ENCODE measurements at places on chromosomes 6 and 20. TPM values are rescaled to one million over a fixed set of nuclear protein-coding genes. Genes with fewer than 3 reads are reported as not detected.
A peak's percentile ranks its signal among the peaks of the same experiment; 100 is the strongest.

DNA sequence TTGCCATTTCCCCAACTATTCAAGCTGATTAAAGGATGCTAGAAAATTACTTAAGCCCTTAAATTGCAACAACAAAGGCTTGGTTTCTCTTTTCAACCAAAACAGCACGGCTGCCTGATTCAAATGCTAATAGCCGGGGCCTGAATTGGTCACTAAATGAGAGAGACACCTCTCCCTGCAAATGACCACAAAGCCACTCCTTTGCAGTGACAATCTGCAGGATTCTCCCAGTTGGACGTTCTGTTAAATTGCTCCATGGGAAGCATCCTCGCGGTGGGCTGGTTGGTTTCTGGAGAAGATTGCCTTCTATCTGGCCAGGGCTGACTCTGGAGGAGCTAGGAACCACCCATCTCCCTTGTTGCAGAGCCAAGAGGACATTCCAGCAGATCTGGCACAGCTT lies 29.7 kb upstream of the TBXT start:
- no peak for DNase-seq

DNA sequence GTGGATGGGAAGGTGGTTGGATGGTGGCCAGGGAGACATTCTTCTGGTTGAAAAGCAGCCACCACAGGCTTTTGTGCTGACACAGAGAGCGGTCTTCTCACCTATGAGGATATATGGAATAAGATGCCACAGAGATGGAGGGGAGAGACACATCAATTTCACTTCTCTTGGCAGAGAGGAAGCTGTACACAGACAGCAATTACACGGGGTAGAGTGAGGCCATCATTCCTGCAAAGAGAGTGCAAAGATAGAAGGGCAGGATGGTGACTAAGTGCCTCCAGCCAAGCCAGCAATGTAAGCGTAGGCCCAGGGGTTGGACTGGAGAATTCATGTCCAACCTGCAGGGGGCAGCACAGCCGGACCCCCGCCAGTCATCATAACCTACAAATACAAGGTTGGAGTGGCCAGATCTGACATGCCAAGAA lies 56.4 kb downstream of the NRN1 start:
- no peak for DNase-seq

DNA sequence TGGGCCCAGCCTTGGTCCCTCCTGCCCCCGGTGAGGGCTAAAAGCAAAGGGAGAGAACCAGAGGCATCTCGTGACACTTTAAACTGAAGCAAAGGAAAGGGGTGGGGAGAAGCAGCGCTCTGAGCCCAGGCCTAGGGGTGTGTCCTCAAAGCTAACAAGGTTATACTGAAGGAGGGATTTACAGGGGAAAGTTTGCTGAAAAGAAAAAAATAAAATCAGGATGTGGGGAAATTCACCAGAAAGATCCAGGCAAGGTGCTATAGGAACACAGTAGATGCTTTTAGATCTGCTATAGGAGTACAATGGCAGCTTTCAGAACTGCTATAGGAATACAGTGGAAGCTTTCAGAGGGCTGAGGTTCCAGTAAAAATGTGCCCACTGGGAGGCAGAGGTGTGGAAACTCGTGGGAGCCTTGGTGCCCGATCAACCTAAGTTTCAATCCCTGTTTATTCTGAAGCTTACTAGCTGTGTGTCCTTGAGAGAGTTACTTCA lies at the start of gene COL9A1:
COL9A1 (minus strand) TSS at position 51 of the 492 bp plus-strand sequence. CDS start 160 bp downstream, outside the sequence.
- DNase-seq = no peak

GRCh38 chr6:67630146-67630545 lies 1004.9 kb upstream of the ADGRB3 start:
- DNase-seq = peak; percentile 38

- DNase-seq = no peak
These were observed 57.0 kb downstream of the PRR18 start for GRCh38 chr6:166251211-166251610.

- DNase-seq = no peak
These were observed 82.7 kb downstream of the CFAP61 start for GRCh38 chr20:20134941-20135575.

GRCh38 chr6:159728531-159728964 lies 1.2 kb downstream of the WTAP start:
- no peak for DNase-seq

GRCh38 chr20:56427797-56428196 lies 15.7 kb downstream of the CASS4 start:
- no peak for DNase-seq

GRCh38 chr6:3782876-3783832 lies 31.6 kb upstream of the PXDC1 start:
- DNase-seq = no peak

NKAPL gene
- total RNA-seq = not detected

PTPRA gene
- total RNA-seq = 22.0 TPM

All from myocyte (in vitro differentiated cells).